Femur (tissue), 1 donor: ENCODE measurements at places on chromosomes 6 and 20.
A peak's percentile ranks its signal among the peaks of the same experiment; 100 is the strongest.

GRCh38 chr6:28349344-28349891 lies 329 bp upstream of the ZKSCAN3 start:
- DNase-seq = no peak

GRCh38 chr20:56400001-56400640 lies 7.7 kb downstream of the CSTF1 start:
- peak; percentile 65 for DNase-seq

DNA sequence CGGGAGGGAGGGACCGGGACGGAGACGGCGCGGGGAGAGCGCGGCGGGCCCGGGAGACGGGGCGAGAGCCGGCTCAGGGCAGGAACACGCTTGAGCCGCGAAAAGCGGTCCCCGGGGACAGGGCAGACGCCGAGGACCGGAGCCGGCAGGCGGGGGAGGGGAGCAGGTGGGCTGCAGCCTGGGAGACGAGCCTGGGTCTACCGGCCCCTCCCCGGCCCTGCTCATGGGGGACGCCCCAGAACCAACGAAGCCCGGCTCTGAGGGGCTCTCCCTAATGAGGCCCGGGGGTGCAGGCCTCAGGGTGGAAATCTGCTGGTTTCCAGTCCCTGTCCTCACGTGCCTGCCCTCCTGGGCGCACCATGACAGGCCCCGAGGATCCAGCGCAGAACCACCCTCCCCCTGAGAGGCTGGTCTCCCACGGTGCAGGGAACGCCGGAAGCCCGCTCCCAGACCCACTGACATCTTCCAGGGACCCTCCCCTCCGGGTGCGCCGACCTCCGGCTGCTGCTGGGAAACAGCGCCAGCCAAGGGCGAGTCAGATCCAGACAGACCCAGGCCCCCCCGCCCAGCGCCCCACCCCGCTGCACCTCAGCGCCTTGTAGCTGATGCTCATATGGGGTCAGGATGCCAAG lies 571 bp upstream of the EEF1A2 start:
- no peak for DNase-seq

DNA sequence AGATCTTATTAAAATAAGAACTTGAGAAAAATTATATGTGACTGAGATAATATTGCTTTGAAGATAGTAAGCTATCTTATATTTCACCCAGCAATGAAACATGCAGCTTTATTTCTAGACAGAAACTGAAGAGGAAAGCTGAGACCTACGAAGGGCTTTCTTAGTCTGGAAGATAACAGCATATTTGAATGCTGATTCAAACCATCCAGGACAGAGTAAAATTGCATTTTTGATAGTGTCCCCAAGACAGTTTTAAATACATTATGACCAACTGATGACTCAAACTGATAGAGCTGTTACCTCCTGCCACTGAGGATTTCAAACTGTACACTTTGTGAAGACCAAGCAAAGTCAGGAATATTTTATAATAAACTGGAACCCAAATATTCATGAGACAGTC lies 409.6 kb downstream of the GRIK2 start:
- DNase-seq = no peak

- no peak for DNase-seq
Observed at GRCh38 chr20:33301192-33301930, 18.3 kb downstream of the BPIFB1 start.

DNA sequence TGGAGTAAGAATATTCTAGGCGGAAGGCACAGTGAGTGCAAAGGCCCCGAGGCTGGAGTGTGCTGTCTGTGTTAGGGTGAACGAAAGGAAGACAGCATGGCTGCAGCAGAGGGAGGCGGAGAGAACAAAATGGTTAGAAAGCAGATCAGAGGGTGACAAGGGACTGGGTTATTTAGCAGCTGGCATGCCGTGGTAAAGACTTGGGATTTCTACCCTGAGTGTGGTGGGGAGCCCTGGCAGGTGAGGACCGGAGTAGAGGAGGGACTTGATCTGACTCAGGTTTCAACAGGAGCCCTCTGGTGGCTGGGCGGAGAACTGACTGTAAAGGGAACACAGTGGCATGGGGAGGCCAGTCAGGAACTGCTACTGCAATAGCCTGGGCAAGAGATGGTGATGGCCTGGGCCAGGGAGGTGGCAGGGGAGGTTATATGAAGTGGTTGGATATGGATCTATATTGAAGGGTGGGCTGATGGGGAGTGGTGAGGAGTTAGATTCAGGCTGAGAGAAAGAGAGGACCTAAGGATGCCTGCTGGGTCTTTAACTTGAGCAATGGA lies 38.0 kb downstream of the PIM1 start:
- DNase-seq = peak; percentile 74

- DNase-seq = no peak
Observed at GRCh38 chr6:163176097-163176496, 238.4 kb upstream of the QKI start.

DNA sequence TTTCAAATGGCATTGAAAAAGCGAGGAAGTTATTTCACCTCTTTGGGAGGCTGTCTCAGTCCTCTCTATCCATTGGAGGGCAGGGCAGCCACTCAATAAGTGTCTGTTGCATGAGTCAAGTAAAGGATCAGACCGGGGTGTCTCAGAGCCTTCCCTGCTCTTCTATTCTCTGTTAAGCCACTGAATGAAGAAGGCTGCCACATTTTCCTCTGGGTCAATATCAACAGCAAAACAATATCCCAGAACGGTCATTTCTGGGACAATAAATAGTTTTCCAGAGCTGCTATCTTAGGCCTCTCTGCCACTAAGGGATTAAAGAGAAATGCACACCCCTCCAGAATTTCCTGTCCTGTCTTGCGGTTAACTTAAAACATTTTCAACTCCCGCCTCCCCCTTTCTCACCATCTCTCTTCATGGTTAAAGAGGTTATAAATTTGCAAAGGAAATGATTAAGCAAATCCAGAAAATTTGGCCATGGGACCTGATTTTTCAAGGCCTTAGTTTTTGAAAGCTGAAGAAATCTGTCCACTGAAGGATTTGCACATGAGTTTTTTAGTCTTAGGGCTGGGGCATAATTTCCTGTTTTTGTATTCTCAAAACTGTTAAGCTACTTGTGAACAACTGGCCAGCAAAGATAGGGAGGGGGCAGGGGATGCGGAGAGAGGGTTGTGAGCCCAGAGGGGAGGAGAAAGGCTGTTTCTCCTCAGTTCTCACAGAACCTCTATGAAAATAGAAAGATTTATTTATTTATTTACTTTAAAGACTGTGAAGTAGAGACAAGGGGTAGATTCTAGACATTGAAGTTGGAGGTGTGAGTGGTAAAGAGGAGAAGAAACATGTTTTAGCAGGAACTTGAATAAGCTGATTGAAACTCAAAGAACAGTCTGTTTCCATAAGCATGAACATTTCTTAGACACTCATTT lies 135.7 kb downstream of the BCAS1 start:
- no peak for DNase-seq

DNA sequence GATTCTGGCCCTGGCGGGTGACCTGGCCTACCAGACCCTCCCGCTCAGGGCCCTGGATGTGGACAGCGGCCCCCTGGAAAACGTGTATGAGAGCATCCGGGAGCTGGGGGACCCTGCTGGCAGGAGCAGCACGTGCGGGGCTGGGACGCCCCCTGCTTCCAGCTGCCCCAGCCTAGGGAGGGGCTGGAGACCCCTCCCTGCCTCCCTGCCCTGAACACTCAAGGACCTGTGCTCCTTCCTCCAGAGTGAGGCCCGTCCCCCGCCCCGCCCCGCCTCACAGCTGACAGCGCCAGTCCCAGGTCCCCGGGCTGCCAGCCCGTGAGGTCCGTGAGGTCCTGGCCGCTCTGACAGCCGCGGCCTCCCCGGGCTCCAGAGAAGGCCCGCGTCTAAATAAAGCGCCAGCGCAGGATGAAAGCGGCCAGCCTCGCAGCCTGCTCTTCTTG lies 868 bp upstream of the SLC2A4RG start:
- peak; percentile 83 for DNase-seq

GRCh38 chr20:44601801-44602204 lies 19.4 kb downstream of the PKIG start:
- DNase-seq = peak; percentile 91

- no peak for DNase-seq
Observed at GRCh38 chr6:160783741-160784140, 81.7 kb downstream of the PLG start.

GRCh38 chr6:99184696-99185095 lies 164.8 kb downstream of the FAXC start:
- DNase-seq = no peak

DNA sequence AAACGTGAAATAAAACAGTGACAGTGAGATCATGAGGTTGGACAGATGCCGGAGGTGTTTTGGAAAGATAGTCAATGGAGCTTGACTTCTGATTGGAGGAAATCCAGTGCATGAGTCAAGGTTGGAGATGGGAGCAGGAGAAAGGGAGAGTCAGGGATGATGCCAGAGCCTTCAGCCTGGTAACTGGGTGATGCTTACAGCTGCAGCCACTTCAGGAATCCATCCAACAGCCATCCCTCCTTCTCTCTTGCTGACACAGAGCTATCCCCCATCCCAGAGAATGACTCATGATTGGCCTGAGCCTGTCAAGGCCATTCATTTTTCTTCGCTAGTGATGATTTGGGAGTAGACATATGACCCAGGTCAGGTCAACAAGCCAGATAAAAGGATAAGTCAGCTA lies 112.8 kb downstream of the SAMD5 start:
- DNase-seq = peak; percentile 47

GRCh38 chr6:142850679-142851423 lies 94.1 kb downstream of the HIVEP2 start:
- DNase-seq = no peak

- DNase-seq = no peak
Observed at GRCh38 chr6:66435321-66435720, 728.3 kb upstream of the EYS start.

DNA sequence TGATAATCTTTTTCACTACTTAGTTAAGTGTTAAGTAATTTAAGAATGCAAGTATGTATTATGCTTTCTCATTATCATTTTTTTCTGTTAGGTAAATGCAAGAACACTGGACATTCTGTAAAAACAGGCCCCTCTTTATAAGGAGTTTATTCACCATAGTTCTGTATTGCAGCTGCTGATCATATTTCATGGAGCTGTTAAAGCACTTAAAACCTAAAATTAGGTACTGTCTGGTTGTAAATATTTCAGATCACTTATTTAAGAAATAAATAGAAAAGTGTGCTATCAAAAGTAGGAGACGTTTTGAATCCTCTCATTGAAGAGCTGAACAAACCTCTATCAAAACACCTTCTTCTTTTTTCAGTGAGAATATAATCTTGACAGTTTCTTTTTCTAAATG lies 3.9 kb downstream of the EYA4 start:
- DNase-seq = no peak

DNA sequence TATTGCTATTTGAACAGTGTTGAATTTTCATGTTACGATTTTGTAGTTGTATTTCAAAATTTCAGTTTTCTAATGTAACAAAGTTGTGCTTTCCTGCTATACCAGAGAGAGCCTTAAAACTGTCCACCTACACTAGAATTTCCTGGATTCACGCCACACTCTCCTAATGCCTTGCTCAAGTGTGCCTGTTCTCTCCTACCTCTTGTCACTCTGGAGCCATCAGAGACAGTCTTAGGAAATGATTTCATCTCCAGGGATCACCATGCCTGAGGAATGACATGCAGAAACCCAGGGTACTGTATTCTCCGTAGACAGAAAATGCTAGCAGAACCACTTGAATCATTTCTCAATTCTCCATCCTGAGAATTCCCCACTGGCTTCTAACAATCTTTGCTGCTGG lies 667.6 kb downstream of the KIF16B start:
- no peak for DNase-seq

DNA sequence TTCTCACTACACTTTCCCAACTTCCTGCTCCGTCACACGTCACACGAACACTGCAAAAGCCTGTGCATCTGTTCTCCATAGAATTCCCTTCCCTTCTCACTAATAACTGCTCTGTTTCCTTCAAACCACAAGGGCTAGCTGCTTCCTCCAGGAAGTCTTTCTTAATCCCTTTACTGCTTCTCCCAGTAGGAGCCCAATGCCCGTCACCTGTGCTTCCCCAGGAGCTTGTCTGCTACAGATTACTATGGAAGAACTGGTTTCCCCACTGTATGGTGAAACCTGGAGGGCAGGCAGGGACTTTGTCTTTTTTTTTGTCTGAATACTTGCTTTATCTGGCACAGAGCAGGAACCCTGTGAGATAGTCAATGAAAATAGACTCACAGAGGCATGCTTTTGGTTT lies 444.7 kb upstream of the MAP3K7 start:
- DNase-seq = no peak

GRCh38 chr20:45322952-45323383 lies 14.9 kb upstream of the MATN4 start:
- no peak for DNase-seq
